ENCODE measurements at places on chromosomes 3 and 15.

GRCh38 chr3:177333533-177334520, 136.5 kb upstream of the TBL1XR1 start:
- no peaks in the 10 kb centered on the region for H3K27me3 ChIP-seq
- no peaks in the 10 kb centered on the region for H3K36me3 ChIP-seq
- peaks cover under 1% of the 10 kb centered on the region for H3K4me1 ChIP-seq
- no peak overlapping the region for H3K4me3 ChIP-seq
- DNase-seq = no peak

GRCh38 chr3:169133178-169134161, 530.0 kb downstream of the MECOM start:
- no peak overlapping the region for H3K4me3 ChIP-seq
- H3K27me3 ChIP-seq = no peaks in the 10 kb centered on the region
- no peaks in the 10 kb centered on the region for H3K36me3 ChIP-seq
- no peak for DNase-seq

DNA sequence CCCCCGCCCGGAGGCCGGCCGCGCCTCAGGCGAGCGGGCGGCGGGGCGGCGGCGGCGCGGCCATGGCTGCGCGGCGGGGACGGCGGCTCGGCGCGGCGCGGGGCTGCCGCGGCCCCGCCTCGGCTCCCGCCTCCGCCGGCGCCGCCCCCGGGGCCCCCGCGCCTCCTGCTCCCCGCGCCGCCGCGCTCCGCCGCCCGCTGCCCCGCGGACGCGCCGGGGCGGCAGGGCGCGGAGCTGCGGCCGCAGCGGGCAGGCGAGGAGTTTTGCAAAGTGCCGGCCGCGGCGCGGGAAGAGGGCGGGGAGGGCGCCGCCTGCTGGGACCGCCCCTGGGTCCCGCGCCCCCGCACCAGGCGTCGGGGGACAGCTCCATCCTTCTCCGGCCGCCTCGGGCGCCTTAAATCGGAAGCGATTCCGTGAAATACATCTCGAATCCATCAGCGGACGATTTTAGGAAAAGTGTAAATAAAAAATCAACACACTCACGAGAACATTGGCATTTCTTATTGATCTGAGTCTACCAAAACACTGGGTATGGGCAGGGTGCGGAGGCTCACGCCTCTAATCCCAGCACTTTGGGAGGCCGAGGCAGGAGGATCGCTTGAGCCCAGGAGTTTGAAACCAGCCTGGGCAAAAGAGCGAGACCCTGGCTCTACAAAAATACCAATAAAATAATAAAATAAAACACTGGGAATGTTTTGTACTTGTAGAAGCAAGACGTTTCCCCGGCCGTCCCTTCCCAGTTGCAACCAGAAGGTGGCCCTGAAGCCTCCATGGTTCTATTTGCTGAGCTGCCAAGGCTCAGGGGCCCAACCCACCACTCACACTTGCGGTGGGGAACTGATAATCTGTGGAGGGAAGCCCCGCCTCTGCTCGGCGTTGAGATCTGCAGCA, 136.9 kb downstream of the NUP210 start:
- peaks cover 67% of the 10 kb centered on the region for H3K27me3 ChIP-seq
- DNase-seq = no peak
- H3K36me3 ChIP-seq = no peaks in the 10 kb centered on the region
- H3K4me1 ChIP-seq = peaks cover 20% of the 10 kb centered on the region

DNA sequence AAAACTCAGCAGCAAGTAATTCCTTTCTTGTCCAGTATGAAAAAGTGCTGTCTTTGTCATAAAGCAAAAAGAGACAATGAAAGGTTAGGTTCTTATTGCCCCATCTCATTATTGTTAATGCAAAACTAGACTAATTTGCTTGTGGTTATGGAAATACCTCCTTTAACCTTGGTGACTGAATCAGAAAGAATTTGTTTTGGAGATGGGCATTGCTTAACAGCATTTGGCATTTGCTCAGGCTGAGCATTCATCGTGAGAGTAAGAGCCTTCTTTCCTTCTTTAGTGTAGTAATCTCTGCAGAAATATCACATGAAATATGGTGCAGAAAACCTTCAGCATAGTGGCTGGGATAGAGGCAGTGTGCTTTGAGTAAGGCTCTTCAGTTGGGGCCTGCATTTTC, 103.1 kb downstream of the CNTN6 start:
- no peak overlapping the region for H3K27ac ChIP-seq
- no peaks in the 10 kb centered on the region for H3K36me3 ChIP-seq
- DNase-seq = no peak
- H3K27me3 ChIP-seq = no peaks in the 10 kb centered on the region
- H3K4me1 ChIP-seq = no peaks in the 10 kb centered on the region

DNA sequence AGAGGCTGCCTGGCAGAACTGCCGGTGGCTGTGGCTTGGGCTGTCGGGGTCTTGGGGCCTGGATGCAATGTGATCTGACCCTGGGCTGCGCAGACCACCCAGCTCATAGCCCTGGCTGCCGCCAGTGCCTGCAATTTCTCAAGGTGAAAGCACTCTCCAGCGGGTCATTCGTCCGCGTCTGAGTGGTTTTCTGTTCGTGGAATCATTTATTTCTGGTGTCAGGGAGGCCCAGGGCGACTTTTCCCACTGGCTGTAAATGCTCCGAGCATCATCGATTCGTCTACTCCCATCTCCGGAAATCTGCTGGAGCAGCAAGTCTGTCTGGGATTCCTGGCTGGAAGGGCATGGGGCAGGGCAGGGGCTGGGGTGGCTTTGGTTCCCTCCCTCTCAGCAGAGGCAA, 40.6 kb upstream of the ADPGK start:
- no peaks in the 10 kb centered on the region for H3K36me3 ChIP-seq
- H3K4me3 ChIP-seq = no peak overlapping the region
- no peak overlapping the region for H3K27ac ChIP-seq
- no peaks in the 10 kb centered on the region for H3K27me3 ChIP-seq

- H3K27ac ChIP-seq = no peak overlapping the region
- no peak overlapping the region for H3K4me3 ChIP-seq
- no peaks in the 10 kb centered on the region for H3K27me3 ChIP-seq
- H3K4me1 ChIP-seq = no peaks in the 10 kb centered on the region
- DNase-seq = no peak
Observed at GRCh38 chr3:148202386-148202785, 495.3 kb upstream of the AGTR1 start.

- no peaks in the 10 kb centered on the region for H3K36me3 ChIP-seq
- H3K4me1 ChIP-seq = peaks cover 2% of the 10 kb centered on the region
Observed at GRCh38 chr3:57787867-57788623, 31.9 kb downstream of the SLMAP start.

DNA sequence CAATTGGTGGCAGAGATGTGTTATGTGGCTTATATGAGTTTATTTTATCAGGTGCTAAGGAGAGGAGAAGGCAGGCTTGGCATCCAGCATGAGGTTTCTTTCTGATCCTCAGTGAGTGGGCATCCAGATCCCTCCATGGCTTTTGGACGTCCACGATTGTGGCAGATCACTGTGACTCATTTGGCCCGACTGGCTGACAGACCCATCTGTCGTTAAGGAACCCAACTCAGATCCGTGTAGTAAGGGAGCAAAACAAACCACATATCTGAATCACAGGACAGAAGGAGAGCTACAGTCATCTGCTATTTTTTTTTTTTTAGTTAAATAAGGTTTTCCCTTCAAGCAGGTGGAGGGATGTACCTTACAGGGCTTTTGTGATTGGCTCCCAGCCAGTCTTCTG, 197.0 kb upstream of the KCNH8 start:
- DNase-seq = no peak
- H3K27ac ChIP-seq = no peak overlapping the region
- H3K4me3 ChIP-seq = no peak overlapping the region

DNA sequence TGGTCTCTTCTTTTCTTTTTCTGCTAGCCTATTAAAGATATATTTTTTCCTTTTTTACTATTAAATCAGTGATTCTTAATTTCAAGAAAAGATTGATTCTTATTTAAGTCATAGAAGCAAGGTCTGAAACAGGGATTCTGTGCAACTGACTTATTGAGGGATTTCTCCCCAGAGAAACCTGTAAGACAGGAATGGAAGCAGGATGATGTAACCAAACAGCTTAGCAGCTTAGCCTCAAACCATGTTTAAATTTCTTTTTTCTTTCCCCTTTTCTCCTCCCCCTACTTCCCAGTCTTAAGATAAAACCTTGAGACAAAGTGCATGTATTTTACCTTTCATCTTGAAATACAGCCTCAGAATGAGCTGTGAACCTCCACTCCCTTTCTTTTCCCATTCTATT, 322.8 kb downstream of the NEK10 start:
- no peak for DNase-seq
- H3K27ac ChIP-seq = no peak overlapping the region
- no peaks in the 10 kb centered on the region for H3K27me3 ChIP-seq
- H3K4me1 ChIP-seq = no peaks in the 10 kb centered on the region
- no peaks in the 10 kb centered on the region for H3K36me3 ChIP-seq

GRCh38 chr3:124883766-124884473, 3.2 kb downstream of the ITGB5 start:
- H3K27me3 ChIP-seq = peaks cover 47% of the 10 kb centered on the region
- no peak overlapping the region for H3K27ac ChIP-seq
- H3K4me3 ChIP-seq = no peak overlapping the region
- no peaks in the 10 kb centered on the region for H3K36me3 ChIP-seq
- no peak for DNase-seq
- peaks cover 14% of the 10 kb centered on the region for H3K4me1 ChIP-seq

GRCh38 chr15:77504306-77504705, 83.6 kb downstream of the HMG20A start:
- H3K27ac ChIP-seq = no peak overlapping the region
- no peak overlapping the region for H3K4me3 ChIP-seq
- peaks cover 3% of the 10 kb centered on the region for H3K36me3 ChIP-seq
- H3K27me3 ChIP-seq = peaks cover 2% of the 10 kb centered on the region

DNA sequence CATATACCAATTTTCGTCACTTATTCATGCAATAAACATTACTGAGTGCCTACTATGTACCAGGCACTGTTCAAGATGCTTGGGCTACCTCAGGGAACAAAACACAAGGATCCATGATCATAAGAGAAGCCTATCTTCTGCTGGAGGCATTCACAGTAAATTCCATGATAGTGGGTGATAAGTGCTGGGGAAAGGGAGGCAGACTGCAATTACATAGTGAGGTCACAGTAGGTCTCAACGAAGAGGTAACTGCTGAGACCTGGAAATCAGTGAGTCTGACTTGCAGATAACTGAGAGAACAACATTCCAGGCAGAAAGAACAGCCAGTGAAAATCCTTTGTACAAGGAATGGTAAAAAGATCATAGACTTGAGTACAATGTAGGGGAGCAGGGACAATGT, 33.6 kb downstream of the RAF1 start:
- H3K27ac ChIP-seq = no peak overlapping the region
- H3K4me1 ChIP-seq = peaks cover 2% of the 10 kb centered on the region
- no peak overlapping the region for H3K4me3 ChIP-seq
- DNase-seq = no peak
- no peaks in the 10 kb centered on the region for H3K27me3 ChIP-seq

DNA sequence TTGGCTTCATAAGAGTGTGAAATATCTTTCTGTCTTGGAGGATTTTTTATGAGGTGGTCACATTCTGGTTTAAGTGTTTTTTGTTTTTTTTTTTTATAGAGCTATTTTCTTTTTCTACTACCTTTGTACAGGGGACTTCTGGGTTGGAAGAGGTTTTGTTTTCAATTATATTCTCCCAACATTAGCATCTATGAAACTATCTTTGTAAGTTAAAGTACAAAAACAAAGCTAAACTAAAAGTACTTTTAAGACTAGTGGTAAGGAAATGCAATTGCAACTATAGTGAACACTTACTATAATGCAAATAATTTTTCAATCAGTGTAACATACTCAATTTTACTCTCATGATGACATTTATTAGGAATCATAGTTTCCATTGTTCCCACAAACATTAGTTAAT, 688.2 kb downstream of the SI start:
- no peak for DNase-seq
- no peak overlapping the region for H3K27ac ChIP-seq
- H3K4me3 ChIP-seq = no peak overlapping the region
- no peaks in the 10 kb centered on the region for H3K36me3 ChIP-seq

- no peaks in the 10 kb centered on the region for H3K36me3 ChIP-seq
- H3K27me3 ChIP-seq = no peaks in the 10 kb centered on the region
- H3K27ac ChIP-seq = no peak overlapping the region
- DNase-seq = no peak
- H3K4me1 ChIP-seq = peaks cover 53% of the 10 kb centered on the region
- peak overlapping the region; percentile 86 for H3K4me3 ChIP-seq
Observed at GRCh38 chr3:46692566-46692990, 901 bp downstream of the ALS2CL start.

DNA sequence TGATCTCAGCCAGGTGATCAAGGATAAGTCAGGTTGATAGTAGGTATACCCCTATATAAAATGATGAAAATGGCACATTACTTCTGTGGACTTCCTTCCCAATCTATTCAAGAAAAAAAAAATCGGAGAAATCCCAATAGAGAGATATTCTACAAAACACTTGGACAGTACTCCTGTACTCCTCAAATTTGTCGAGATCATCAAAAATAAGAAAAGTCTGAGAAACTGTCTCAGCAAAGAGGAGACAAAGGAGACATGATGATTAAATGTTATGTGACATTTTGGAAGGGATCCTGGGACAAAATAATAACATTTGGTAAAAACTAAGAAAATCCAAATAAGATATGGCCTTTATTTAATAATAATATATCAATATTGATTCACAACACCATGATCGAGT, 94.6 kb downstream of the DCLK3 start:
- DNase-seq = no peak
- no peaks in the 10 kb centered on the region for H3K4me1 ChIP-seq
- no peak overlapping the region for H3K4me3 ChIP-seq
- H3K27ac ChIP-seq = no peak overlapping the region

DNA sequence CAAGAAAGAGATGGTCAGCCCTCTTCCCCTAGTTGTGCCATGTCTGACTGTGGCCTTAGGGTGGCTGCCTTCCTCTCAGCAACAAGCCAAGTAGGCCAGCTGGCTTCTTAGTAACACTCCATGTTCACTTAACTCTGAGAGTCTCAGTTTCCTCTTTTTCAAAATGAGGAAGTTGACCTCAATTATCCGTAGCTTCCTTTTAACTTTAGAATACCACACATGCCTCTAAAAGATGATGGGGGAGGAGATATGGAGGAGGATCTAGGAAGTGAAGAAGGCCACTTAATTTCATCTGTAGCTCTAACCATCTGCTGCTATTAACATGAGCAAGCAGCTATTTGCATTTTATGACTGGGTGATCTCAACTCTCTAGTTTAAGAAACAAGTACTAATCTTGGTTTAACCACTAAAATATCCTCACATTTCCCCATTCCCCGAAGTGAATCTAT, 32.9 kb downstream of the CD200R1L start:
- H3K4me1 ChIP-seq = peaks cover 8% of the 10 kb centered on the region
- DNase-seq = no peak
- no peak overlapping the region for H3K27ac ChIP-seq
- H3K4me3 ChIP-seq = no peak overlapping the region
- H3K27me3 ChIP-seq = no peaks in the 10 kb centered on the region

- H3K36me3 ChIP-seq = no peaks in the 10 kb centered on the region
- no peak for DNase-seq
- peaks cover 5% of the 10 kb centered on the region for H3K27me3 ChIP-seq
- no peak overlapping the region for H3K4me3 ChIP-seq
- H3K27ac ChIP-seq = no peak overlapping the region
Observed at GRCh38 chr15:73362900-73363299, 5.9 kb downstream of the HCN4 start.

- H3K4me1 ChIP-seq = peaks cover 15% of the 10 kb centered on the region
- no peak for DNase-seq
- H3K36me3 ChIP-seq = no peaks in the 10 kb centered on the region
- H3K4me3 ChIP-seq = no peak overlapping the region
- no peak overlapping the region for H3K27ac ChIP-seq
- peaks cover 8% of the 10 kb centered on the region for H3K27me3 ChIP-seq
Observed at GRCh38 chr3:169146866-169147237, 516.7 kb downstream of the MECOM start.

Data from T-cell (primary cell).